ENCODE measurements at places on chromosomes 16 and 17.

- DNase-seq, result no peak
These were observed 177.4 kb downstream of the RBFOX1 start for GRCh38 chr16:7509963-7510601.

GRCh38 chr17:45091778-45092425, 30.8 kb downstream of the NMT1 start:
- DNase-seq, result no peak

DNA sequence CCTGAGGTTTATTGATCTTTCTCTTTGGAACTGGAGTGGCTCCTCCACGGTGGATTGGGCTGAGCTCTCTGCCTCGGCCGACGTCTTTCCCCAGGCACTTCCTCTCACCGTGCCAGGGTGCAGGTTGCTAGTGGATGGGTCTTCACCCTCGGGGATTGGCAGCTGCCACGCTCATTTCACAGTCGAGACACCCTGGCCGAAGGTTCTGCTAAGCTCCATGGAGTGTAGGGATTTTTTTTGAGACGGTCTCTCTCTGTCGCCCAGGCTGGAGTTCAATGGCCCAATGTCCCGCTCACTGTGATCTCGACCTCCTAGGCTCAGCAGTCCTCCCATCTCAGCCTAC, 280.8 kb downstream of the SEC14L1 start:
- no peak for DNase-seq

DNA sequence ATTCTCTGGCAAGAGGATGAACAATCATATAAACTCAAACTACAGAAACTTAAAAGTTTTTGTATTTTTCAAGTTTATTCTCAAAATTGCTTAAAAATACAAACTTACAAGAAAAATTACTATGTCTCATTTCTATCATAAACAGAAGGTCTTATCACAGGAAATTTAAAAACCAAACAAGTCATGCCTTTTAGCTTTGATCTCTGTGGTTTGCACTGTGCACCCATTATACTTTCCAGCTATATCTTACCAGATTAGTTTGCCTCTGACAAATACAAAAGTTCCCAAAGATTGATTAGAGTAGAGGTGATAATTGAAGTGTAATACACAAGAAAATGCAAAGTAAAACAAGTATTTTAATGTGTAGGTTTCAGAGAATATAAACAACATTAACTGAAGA, 117.4 kb downstream of the MYO1D start:
- no peak for DNase-seq

GRCh38 chr17:30503558-30503957, 26.4 kb downstream of the GOSR1 start:
- DNase-seq, result no peak

DNA sequence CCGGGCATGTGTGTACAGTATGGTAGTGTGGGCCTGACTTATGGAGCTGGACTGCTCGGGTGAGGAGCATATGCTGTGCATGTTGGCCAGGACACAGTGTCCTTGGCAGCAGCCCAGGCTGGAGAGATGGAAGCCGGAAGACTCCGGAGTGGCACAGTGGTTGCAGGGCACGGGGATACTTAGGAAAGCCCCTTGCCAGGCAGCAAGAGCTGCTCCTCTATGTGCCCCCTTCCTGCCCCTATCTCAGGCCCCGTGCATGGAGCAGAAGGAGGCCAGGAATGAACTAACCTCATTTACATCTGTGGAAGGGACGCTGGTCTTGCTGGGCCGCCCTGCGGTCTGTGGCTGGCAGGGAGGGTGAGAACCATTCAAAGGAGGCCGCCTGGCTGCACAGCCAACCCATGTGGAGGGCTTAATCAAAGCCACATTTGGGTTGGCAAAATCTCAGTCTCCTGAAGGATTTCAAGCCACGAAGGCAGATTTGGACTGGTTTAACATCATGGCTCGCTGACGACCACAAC, 32.2 kb upstream of the RCVRN start:
- no peak for DNase-seq

GRCh38 chr16:66270333-66270927, 96.1 kb upstream of the CDH5 start:
- DNase-seq, result peak; percentile 26

GRCh38 chr16:4016658-4017057, 99.6 kb downstream of the ADCY9 start:
- no peak for DNase-seq

- no peak for DNase-seq
These were observed 3.2 kb downstream of the CCR7 start for GRCh38 chr17:40561871-40562611.

- no peak for DNase-seq
These were observed 15.1 kb downstream of the BAIAP2 start for GRCh38 chr17:81049973-81050551.

DNA sequence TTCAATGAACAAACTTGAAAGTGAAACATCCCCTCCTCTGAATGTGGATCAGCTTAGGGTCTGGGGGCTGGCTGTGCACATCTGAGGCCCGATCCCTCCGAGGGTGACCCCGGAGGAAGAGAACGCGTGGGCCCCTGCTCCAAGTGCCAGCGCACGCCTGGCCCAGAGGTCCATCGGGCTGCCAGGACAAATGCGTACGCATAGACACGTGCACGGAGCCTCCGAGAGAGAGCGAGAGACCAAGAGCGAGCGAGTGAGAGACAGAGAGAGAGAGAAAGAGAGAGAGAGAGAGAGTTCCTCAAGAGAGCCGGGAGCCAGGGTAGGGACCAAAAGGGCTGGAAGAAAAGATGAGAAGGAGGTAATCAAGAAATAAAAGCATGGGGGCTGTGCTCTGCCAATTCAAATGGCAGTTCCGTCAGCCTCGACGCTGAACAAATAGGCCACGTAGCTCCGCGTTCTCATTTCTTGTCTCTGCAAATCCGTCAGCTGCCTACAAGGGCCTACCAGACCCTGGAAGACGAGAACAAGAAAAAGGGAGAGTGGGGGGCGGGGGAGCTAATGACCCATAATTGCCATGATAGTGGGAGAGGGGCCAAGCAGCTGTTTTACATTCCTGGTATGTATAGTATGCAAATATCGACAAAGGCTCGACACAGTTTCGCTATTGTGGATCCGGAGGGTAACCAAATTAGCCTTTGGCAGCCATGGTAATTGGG, 435.3 kb upstream of the ZFHX3 start:
- DNase-seq, result no peak

- DNase-seq, result no peak
These were observed 158.5 kb upstream of the SHISA6 start for GRCh38 chr17:11082559-11082958.

GRCh38 chr17:6713130-6713917, at the start of gene SLC13A5:
Gene SLC13A5 (minus strand): TSS chr17:6713369. CDS start chr17:6713333, 36 bp downstream.
- no peak for DNase-seq

DNA sequence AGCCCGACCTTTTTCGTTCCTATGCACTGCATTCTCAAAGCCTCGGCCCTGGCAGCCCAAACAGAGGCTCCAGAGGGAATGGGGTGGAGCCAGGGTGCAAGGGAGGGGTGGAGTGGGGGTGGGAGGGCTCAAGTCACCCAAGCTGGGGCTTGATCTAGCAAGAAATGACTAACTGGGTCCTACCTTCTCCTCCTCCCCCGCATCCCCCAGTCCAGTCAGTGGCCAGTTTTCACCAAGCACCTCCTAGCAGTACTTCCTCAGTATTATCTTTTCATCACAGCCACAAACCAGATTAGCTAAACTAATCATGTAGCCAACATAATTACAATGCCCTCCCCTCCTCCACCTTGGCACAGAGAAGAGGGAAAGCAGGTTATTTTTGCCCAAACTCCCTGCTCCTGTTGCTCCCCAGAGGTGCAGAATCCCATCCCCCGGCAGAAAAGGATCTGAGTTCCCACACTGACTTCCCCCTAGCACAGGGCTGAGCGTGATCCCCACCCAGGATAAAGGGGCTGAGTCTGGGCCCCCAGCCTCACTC, 2.2 kb downstream of the JUP start:
- DNase-seq, result no peak

DNA sequence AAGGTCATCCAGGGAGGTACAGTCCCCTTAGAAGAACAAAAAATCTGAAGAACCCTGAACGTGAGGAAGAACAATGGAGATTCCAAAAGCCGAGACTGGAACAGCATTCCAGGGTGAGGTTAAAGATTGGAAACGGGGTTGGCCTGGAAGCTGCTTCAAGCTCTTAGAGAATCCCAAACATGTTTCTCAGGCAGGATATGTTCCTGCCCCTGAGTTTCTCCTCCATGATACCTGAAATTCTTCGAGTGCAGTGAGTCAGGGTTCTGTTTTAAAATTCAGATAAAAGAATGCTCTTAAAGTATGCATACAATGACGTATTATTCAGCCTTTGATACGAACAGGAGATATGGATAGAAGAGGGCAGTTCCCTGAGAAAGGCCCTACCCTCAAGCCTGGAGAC, 293.1 kb downstream of the HS3ST3B1 start:
- no peak for DNase-seq

GRCh38 chr16:87735270-87736007, 30.3 kb downstream of the KLHDC4 start:
- DNase-seq, result no peak

DNA sequence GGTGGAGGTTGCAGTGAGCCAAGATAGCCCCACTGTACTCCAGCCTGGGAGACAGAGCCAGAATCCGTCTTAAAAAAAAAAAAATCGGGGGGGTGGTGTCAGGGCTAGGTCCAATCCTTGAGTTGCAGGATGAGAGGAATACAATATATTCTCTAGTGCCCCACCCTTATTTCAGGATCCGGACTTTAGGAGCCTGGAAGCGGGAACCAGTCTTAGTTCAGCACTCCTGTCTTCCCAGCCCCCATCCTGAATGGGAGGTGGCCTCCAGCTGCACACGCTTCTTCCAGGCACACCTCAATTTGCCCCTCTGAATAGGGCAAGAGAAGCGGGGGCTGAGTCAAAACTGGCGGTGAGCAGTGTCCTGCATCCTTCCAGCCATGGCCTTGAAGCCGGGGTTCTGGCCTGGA, 1.6 kb downstream of the FHOD1 start:
- DNase-seq, result no peak

DNA sequence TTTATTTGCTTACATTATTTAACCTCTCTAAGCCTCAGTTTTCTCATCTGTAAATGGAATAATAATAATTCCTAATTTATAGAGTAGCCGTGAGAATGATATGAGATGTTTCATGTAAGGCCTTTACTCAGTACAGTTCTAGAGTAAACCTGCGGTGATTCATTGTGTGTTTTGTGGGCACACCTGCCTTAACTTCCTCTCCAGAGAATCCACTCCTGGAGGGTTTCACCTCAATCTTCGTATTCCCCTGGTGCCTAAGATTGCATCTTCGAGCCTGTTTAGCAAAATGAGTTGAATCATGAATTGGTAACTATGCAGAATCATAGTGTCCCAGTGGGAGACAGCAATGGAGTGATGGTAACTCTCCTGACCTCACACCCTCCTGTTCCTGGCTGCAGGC, 52.3 kb downstream of the DNAH2 start:
- DNase-seq, result no peak

GRCh38 chr16:71537643-71538042, 11.4 kb downstream of the CHST4 start:
- DNase-seq, result no peak

DNA sequence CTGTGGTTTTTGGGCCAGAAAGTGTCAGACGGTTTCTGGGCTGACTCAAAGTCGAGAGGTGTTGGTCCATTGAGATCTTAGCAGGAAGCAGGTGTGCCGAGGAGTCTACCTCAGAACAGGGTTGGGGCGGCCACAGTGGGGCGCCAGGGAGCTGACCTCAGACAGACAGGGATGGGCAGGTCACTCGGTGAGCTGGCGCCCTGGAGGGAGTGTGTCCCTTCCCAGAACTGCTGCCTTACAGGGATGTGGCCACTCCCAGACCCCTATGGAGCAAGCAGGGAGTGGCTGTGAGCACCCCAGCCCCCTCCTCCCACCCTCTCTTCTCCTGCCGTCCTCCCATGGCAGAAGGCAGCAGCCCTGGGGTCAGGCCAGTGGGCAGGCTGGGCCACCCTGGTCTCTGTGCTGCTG, 14.0 kb upstream of the DPEP1 start:
- DNase-seq, result no peak

- no peak for DNase-seq
These were observed 37.1 kb upstream of the AMZ2 start for GRCh38 chr17:68210570-68211315.

GRCh38 chr17:55533608-55534007, 22.4 kb upstream of the SMIM36 start:
- no peak for DNase-seq

- no peak for DNase-seq
These were observed 17.6 kb downstream of the RDM1 start for GRCh38 chr17:35912942-35913341.

DNA sequence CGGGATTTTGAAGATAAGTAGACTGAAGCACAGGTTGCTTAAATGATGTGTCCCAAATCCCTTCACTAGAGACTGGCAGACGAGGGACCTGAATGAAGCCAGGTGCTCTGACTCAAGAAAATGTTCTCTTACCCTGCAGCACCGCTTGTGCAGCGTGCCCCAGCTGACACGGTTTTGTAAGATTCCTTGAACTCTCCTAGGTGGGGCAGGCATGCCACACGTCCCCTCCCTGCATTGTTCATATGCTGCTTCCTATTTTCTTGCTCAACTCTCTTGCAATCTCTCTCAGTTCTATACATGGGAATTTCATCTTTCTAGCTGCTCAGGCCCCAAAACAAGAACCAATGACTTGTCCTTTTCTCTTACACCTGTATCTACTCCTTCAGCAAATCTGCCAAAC, 22.1 kb upstream of the HNF1B start:
- no peak for DNase-seq

Data from stimulated activated CD8-positive, alpha-beta memory T cell treated with anti-CD3 and anti-CD28 coated beads, Interleukin-2, amount 100 ng/mL, for 1 hour (primary cell).